ENCODE measurements at places on chromosomes 2 and 18.
A peak's percentile ranks its signal among the peaks of the same experiment; 100 is the strongest.

GRCh38 chr2:10283106-10284062 is 19.3 kb upstream of the HPCAL1 start:
- no peak for DNase-seq

- DNase-seq, result no peak
Measured at GRCh38 chr2:141313972-141314371, 816.8 kb downstream of the LRP1B start.

GRCh38 chr2:25043241-25043867 is 1.5 kb downstream of the EFR3B start:
- no peak for DNase-seq

GRCh38 chr2:14557916-14558315 is 74.6 kb upstream of the LRATD1 start:
- no peak for DNase-seq

- no peak for DNase-seq
Measured at GRCh38 chr2:28521663-28522062, 25.8 kb downstream of the PLB1 start.

GRCh38 chr18:44632469-44633145 is 48.1 kb upstream of the SETBP1 start:
- DNase-seq, result no peak

DNA sequence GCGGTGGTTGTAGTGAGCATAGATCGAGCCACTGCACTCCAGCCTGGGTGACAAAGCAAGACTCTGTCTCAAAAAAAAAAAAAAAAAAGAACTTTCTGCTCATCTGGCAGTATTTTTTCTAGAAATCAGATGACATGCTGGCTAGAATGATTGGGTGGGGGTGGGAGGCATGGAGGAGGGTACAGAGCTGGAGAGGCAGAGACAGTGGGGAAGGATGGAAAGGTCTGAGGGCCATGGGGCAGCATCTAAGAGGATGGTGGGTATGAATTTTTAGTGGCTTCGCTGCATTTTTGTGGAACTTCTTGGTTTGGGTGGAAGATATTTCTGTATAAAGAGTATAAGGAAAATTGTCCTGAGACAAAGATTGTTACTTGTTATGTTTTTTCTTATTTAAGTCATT is 23.3 kb downstream of the ARMC9 start:
- no peak for DNase-seq

- no peak for DNase-seq
Measured at GRCh38 chr2:471560-471959, 183.7 kb upstream of the ALKAL2 start.

GRCh38 chr2:5700551-5700950 is 8.4 kb downstream of the SOX11 start:
- no peak for DNase-seq

DNA sequence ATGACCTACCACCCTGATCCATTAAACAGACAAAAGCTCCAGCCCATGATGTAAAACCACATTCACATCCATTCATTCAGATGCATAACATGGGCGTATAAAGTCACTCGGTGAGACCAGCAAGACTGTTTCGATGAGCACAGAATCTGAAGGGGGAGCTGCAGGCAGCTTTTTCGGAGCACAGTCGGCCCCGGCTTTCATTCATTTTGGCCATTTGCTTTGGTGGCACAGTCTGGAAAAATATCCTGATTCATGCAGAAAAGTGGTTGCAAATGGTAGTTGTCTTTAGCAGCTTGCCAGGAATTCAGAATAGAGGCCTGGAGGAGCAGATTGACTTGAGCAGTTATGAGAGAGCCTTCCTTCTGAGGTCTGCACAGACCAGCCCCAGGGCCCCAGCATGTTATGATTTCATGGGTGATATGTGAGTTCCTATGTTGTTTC is 11.2 kb downstream of the ARID5A start:
- DNase-seq, result no peak

- no peak for DNase-seq
Measured at GRCh38 chr2:171346723-171347557, 86.8 kb downstream of the METTL8 start.

DNA sequence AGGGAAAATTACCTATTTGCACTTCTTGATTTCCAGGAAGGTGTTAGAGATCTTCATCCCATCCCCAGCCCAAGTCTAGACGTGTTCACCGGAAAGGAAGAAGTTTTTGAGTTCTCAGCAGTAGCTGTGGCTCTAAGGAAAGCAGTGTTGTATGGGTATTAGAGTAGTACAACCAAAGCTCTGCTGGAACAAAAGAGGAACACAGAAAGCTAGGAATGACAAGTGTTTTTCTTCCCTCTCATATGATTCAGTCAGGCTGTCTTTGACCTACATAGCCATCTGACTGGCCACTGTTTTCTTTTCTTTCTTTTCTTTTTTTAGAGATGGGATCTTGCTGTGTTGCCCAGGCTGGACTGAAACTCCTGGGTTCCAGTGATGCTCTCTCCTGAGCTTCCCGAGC is 82.7 kb upstream of the SLC39A10 start:
- no peak for DNase-seq

GRCh38 chr18:75369026-75369721 is 58.3 kb downstream of the SMIM21 start:
- no peak for DNase-seq

- no peak for DNase-seq
Measured at GRCh38 chr18:27750014-27750413, 426.9 kb downstream of the CDH2 start.

GRCh38 chr2:120638450-120638849 is 97.2 kb upstream of the GLI2 start:
- no peak for DNase-seq

DNA sequence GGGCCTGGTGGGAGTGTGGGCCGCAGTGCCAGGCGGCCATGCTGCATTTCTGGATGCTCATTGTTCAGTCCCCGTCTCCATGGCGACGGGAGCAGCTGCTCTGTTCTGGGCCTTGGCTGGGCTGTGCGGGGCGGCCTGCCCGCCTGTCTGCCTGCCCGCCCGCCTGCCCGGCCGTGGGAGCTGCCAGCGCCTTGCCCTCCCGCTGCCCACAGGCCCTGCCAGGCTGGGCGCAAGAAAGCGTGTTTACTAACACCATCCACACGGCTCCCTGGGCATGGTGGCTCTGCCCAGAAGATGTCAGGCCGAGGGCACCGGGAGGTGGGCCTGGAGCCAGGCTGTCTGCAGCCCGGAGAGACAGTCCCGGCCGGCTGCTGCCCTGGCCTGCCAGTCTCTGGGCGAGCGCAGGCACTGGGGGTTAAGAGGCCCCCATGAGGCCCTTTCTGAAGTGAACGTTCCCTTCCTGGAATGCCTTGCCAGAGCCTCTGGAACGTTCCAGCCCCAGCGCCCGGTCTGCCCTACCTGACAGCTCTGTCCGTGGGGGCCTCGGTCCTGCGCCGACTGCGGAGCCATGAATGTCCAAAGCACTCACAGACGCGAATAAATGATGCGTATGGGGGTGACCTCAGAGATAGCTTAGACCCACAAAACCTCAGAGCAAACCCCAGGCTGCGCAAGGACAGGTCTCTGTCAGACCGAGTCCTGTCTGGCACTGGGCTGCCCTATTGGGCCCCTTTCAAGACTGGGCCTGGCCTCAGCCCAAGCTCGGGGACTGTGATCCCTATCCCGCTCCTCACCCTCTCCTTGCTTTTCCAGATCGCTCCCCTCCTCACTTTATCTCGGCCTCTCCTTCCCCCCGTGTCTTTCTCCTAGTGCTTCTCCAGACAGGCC is 44.3 kb downstream of the MYCN start:
- DNase-seq, result no peak

DNA sequence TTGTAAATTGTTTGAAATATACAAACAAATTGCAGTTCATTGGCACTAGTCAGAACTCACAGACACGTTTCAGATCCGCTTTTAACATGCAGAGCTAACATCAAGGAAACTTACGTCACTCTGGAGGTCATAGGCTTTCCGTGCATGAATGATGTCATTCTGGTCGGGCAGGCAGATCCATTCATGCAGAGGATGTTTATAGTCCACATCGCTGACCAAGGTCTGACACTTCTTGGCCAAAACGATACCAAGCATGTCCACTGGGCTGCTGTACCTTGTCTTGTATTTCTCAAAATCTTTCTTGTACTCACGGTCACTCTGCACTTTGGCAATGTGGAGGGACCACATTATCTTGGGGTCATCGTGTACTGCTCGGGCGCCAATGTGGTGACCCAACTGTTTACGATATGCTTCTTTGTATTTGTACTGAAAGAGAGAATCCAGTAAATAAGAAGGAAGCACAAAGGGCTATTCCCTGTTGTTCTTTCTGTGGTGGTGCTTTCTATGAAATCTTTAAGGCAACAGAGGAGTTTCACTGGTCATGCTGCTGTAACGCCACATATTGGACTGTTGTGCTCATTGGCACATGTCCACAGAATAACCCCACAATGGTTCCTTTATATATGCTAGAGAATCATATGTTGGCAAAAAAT is 114.8 kb downstream of the NEB start:
- no peak for DNase-seq

- DNase-seq, result no peak
Measured at GRCh38 chr2:186209532-186209931, 276.5 kb upstream of the ZC3H15 start.

GRCh38 chr2:230106771-230107170 is 38.0 kb upstream of the SLC16A14 start:
- no peak for DNase-seq

- no peak for DNase-seq
Measured at GRCh38 chr2:47744074-47744473, 38.9 kb upstream of the MSH6 start.

DNA sequence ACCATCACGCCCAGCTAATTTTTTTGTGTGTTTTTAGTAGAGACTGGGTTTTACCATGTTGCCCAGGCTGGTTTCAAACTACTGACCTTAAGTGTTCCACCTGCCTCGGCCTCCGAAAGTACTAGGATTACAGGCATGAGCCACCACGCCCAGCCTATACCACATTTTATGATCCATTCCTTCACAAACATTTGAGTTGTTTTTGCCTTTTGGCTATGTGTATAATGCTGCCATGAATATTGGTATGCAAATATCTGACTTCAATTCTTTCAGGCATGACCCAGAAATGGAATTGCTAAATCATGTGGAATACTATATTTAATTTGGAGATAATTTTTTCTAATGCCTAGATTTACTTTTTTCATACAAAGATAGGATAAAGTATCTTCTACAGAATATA is 68.6 kb downstream of the TTC27 start:
- DNase-seq, result no peak

DNA sequence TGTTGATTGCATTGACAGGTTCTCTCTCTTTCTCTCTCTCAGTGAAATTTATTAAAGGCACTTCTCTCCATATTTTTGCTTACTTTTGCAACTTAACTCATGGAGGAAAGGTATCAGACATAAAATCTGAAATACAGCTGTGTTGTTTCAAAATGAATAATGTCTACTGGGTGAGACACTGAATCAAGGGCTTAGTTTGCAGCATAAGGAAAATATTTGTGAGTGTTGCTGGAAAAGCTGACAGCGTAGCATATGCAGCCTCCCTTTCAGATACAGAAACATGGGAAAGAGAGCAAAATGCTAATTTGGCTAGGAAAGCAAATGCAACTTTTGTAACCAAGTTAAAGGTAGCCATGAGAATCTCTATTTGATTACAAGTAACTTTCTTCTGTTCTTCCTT is 81.5 kb upstream of the COL3A1 start:
- DNase-seq, result no peak

GRCh38 chr2:75608684-75609333 is 37.8 kb upstream of the MRPL19 start:
- peak; percentile 17 for DNase-seq

GRCh38 chr2:6926071-6926732 is 9.0 kb downstream of the RNF144A start:
- no peak for DNase-seq

DNA sequence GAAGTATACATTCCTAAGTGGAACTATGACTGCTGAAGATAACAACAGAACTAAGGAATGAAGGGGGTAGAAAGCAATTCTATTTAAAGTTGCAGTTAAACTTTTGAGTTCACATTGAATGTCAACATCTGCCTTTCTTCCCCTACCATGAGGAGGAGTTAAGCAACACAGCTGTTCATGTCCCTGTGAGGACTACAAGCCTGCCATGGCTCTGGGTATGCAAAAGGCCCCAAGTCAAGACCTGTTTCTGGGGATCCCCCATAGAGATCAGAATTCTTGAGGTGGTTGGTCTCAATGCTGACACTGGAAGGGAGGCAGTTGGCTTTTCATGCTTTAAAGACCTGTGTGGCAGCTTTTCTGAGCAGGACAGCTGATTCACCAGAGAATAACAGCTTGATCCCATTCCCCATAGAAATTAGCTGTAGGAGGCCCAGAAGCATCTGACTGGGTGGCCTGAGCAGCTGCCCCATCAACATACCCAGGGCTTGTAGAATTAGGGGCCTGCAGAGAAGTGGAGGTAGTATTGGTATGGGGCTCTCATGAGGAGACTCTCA is 131.0 kb downstream of the SETBP1 start:
- no peak for DNase-seq

DNA sequence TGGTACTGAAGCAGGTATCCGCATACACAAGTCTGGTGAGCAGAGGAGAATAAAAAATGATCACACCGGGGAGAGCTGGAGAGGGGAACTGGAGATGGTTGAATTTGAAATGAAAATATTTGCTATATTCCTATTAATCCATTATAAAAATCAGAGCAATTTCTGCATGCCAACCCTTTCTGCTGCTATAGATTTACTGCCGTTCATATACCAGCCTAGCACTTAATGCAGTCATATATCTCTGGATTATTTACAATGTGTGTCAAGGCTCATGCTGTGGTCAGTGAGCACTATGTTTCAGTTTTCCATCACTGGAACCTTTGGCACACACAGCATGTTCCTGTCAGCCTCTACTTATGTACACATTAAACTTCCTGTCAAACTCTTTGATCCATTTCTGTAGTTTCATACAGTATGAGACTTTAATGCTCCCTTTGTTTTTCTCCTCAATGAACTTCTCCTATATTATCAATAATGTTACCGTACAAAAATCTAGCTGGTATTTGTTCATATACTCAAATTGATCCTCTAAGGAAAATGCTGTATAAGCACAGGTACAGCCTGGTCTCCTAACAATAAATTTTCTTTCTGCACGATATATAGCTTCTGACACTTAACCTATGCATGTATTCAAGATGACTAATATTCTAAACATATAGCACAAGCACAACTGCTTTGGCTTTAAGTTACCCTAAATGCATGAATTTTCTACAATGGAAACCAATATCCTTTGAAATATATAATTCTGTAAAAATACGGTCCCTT is 36.7 kb downstream of the FANCL start:
- no peak for DNase-seq

DNA sequence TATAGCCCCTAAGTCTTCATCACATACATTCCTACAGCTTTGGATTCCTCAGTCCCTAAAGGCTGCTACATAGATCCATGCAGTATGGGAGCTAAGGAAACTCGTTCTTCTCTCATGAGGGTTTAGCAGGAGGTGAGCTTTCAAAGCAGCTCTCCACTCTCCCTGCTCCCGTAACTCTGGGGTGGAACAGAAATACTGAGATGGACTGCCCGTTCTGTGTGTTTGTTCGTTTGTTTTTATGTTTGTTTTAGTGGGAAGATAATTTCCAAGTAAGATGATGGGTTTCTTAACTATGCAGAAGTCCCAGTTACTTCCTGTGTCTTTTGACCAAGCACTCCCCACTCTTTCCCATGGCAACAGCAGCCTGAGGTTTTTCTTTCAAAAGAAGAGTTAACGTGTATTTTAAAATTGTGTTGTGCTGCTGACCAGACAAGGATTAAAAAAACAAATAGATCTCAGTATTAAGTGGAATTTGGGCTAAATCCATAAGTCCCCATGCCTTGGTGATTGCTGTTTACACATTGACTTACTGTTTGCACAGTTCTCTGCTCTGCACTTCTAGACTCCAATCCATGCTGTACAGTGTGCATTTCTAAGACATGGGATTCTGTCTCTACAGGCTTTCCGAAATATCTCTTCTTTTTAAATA is 156.4 kb upstream of the SH3BP4 start:
- no peak for DNase-seq

Measured in activated T-helper 1 cell treated with anti-CD3 and anti-CD28 coated beads, Interleukin-2, amount 50 U/mL, for 16 hours (primary cell).